Fibroblast of skin of right quadriceps (primary cell): ENCODE measurements at places on chromosomes 13 and 19.

DNA sequence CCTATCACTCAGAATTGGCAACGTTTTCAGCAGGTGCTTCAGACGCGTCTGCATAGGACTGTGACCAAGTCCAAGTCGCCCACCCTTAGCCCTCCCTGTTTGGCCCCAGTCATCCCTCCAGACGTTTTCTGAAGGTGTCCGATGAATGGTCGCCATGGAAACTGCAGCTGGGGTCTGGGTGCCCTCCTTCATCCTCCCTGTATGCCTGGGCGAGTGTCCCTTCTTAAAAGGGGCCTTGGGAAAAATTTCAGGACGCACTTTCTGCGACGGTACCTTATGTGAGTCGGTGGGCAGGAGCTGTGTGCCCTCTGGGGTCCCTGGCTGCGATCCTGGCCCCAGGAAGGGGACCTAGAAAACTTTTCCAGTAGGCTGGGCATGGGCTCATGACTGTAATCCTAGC, 25.1 kb downstream of the MAN2B1 start:
- DNase-seq: no peak

DNA sequence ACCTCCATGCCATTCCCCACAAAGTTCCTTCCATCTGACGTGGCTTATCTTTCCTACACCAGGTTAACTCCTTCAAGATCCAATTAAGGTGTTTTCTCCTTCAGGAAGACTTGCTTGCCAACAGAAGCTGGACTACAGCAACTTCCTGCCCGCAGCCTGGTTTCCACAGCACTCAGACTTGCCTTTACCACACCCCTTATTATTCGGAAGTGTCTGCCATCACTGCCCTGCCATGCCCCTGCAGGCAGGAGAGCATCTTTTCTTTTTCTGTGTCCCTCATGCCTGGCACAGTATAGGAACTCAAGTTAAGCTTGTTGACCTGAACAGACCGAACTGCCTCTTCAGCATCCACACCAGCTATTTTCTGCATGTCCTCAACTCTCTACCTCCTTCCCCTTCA, 168.0 kb downstream of the FOXO1 start:
- no peak for DNase-seq

GRCh38 chr19:7529246-7529600, 6.3 kb upstream of the PNPLA6 start:
- DNase-seq: no peak

GRCh38 chr13:84606616-84607015, 724.3 kb upstream of the SLITRK1 start:
- no peak for DNase-seq

- DNase-seq: no peak
Measured at GRCh38 chr19:10283301-10284064, 3.3 kb upstream of the ICAM4 start.

GRCh38 chr13:95221971-95222732, 79.1 kb downstream of the ABCC4 start:
- DNase-seq: no peak

- no peak for DNase-seq
Measured at GRCh38 chr19:45271735-45272108, 20.7 kb downstream of the MARK4 start.

DNA sequence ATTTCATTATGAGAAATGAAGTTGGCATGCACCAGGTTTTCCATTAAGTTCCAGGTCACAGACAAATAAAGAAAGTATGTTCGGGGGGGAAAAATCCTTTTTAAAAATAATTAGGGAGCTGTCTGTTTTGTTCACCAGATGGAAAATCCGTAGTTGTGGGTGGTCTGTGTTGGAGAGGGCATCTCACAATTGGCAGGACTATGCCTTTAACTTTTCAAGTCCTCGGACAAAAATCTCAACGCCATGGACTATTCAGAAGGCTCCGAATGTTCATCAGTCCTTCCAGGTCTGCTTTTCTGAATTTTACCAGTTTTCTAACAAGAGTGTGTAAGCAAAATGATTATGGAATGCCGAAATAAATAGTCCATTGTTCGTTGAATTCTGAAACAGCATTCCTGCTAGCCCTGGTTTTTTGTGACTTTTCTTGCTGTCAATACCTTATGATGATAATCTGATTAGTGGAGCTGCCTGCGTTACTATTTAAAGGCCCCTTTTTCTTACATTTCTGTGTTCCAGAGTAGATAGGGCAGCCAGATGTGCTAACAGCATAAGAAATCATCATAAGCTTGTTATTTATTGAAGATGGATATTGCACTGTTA, 146.9 kb downstream of the TM9SF2 start:
- no peak for DNase-seq

DNA sequence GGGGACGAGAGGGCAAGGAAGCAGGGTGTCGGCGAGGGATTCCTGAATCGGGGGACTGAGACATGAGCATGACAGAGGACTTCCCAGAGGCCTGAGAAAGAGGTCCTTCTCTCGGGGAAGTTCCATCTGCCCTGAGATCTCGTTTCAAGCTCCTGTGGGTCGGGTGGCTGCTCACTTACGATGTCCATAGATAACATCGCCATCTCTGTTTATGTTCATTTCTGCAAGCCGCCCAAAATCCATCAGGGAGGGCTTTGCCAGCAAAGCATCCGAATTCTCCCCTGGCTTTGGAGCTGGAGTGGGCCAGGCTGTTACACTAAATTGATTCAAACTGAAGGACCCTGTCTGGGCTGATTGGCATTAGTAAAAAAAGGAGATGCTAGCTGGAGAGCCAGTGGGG, 5.9 kb downstream of the DMKN start:
- DNase-seq: no peak

DNA sequence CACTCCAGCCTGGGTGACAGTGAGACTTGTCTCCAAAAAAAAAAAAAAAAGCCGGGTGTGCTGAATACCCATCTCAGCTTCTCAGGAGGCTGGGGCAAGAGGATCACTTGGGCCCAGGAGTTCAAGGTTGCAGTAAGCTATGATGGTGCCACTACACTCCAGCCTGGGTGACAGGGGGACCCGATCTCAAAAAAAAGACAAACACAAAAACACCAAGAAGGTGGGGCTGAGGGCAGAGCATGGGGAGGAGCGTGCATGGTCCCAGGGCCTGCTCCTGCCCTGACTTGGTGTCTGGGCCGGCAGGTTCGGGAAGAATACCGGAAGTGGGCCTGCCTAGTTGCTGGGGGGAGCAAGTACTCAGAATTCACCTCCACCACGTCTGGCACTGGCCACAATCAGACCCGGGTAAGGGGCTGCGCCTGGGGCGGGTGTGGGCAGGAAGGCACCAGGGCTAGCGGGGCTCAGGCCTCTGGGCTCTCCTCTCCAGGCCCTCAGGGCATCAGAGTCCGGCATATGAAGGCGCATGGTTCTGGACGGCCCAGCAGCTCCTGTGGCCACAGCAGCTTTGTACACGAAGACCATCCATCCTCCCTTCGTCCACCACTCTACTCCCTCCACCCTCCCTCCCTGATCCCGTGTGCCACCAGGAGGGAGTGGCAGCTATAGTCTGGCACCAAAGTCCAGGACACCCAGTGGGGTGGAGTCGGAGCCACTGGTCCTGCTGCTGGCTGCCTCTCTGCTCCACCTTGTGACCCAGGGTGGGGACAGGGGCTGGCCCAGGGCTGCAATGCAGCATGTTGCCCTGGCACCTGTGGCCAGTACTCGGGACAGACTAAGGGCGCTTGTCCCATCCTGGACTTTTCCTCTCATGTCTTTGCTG, 11.3 kb downstream of the DDX39A start:
- DNase-seq: no peak

DNA sequence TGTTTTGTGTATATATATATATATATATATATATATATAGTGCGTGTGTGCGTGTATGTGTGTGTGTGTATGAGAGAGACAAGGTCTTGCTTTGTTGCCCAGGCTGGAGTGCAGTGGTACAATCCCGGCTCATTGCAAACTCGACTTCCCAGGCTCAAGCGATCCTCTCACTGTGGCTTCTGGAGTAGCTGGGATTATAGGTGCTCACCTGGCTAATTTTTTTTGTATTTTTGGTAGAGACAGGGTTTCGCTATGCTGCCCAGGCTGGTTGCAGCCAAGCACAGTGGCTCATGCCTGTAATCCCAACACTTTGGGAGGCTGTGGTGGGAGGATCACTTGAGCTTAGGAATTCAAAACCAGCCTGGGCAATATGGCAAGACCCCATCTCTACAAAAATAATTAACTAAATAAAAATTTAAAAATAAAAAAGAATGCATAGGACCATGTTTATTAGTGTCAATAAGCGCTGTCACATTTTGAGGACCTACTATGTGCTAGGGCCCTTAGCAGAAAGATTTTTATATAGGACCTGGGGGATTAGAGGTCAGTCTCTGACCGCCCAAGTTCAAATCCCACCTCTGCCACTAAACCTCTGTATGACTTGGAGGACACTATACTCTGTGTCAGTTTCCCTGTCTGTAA, 1.8 kb downstream of the PVR start:
- no peak for DNase-seq

DNA sequence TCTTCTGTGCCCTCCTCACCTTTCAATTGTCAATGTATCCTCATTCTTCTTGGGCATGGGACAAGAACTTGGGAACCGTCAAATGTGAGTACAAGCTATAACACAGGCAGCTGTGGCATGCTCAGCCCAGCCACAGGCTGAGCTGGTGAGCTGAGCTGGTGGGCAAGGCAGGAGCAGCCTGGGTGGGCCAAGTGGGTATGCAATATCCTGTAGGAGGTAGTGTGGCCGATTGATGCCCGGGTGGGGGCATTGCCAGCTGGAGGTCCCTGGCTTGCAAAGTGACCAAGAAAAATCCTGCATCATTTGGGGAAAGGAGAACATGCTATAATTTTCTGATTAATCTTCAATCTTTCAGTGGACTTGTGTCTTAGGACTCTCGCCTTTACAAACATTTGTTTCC, 507.2 kb upstream of the SLC10A2 start:
- no peak for DNase-seq

GRCh38 chr19:54393381-54393780, 21.9 kb upstream of the TTYH1 start:
- no peak for DNase-seq

DNA sequence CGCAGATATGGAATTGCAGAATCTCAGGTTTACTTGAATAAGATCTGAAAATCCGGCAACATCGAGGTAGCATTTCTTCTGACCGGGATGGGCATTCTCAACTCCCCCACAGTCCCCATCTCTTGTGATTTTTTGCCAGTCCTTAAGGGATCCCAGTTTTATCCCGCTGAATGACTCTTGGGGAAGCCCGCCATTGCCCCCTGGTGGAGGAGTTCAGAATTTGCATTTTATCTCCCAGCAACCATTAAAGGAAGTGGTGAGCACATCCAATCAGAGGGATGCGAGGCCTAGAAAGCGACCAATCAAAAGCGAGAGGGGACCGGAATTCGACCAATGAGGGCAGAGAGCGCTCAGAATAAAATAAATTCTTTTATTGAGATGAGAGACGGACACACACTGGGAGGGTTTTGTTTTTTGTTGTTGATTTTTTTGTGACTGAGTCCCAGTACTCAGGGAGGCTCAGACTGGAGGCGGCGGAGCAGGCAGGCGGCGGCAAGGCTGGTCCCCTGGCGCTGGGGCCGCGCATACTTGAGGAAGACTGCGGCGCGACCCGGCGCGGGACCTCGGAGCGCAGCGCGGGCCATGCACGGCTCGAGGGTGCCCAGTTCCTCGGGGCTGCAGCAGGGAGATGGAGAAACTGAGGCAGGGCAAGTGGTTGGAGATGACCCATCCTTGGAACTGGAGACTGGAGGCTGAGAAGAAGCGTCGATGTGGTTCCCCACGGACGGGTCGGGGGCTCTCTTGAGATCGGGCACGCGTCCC, 3.9 kb upstream of the TTC9B start:
- DNase-seq: peak; percentile 86

- no peak for DNase-seq
Measured at GRCh38 chr13:104597546-104598180, 1531.4 kb upstream of the SLC10A2 start.

DNA sequence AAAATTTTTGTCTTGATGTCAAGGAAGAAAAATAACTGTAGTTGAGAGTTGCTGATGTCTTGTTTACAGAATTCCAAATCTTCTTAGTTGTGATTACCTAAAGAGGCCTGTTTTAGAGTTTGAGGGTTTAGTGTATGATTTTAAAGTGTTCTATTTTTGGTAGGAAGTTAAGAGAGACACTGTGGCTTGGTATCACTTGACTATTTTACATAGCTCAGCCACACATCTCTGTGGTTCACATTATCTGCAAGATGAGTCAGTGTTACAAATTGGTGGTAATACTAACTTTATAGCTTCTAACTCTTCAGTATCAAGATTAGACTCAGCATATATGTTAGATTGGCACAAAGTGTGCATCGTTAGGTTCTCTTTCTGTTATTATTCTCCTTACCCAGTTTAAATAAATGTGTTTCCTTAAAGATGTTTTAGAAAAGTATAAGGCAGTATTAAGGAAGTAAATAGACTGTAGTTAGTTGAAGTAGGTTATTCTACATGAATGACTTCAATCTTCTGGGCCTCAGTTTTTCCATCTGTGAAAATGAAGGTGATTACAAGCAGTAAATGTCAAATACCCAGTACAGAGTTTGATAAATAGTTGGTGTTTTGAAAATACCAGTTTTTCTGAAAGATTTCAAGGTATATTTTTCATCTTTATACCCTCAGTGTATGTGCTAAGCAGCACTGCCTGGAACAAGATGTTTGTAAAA, 33.4 kb downstream of the COG6 start:
- DNase-seq: peak; percentile 35

GRCh38 chr13:110662777-110663443, 43.0 kb downstream of the CARS2 start:
- no peak for DNase-seq

GRCh38 chr19:11338569-11339253, 746 bp downstream of the RAB3D start:
- no peak for DNase-seq

- no peak for DNase-seq
Measured at GRCh38 chr19:35073941-35074340, 32.4 kb downstream of the HPN start.

DNA sequence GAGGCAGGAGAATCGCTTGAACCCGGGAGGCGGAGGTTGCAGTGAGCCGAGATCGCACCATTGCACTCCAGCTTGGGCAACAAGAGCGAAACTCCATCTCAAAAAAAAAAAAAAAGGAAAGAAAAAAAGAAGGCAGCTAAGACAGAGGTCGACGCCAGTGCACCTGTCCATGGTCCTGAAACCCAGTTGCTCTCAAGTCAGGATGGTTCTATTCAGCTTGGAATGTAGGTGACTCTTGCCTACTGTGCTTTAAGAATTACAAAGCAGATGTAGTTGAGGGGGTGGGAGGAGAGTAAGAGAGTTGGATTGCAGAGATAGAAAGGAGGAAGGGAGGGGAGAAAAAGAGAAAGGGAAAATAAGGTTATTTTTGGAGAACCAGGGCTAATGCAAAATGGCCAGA, 18.7 kb downstream of the CACNG7 start:
- peak; percentile 40 for DNase-seq

DNA sequence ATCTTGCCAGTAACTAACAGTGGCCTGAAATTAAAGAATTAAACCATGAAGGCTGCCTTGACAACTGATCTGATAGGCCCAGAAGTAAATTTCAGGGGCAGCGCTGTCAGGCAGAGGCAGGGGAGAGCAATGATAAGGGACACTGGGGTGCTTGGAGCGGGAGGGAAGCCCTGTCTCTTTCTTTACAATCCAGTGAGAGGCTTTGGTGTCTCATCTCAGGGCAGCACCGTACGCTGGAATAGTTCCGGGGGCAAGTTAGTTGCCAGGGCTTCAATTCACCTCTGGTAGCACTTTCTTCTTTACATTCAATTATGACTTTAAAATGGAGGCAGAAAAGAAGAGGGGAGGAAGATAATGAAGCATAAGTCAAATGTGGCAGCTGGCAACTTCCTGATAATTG, 74.6 kb downstream of the CBY2 start:
- DNase-seq: no peak
